ENCODE measurements at places on chromosomes 1 and 21. TPM values are rescaled to one million over a fixed set of nuclear protein-coding genes. Genes with fewer than 3 reads are reported as not detected.

DNA sequence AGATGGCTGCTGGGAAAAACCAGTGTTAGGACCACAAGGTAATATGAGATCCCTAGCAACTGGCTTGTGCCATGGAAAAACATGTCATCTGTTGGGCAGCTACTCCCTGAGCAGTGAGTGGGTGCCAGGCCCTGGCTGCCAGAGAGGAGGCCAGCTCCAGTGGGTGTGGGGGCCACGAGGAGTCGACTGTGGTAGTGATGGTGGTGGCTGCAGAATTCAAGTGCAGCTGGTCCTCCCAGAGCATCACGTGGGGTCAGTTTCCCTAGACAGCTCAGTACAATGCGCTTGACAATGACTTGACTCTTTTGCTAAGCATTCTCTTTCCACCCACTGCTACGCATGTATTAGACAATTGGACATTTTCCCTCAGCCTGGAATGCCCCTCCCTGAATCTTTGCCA is 14.5 kb upstream of the CDC42 start:
- no peak for DNase-seq

GRCh38 chr1:23741609-23742008 is 1.7 kb upstream of the ELOA start:
- DNase-seq = no peak

GRCh38 chr1:76219366-76219818 is 144.8 kb downstream of the ST6GALNAC3 start:
- DNase-seq = no peak

DNA sequence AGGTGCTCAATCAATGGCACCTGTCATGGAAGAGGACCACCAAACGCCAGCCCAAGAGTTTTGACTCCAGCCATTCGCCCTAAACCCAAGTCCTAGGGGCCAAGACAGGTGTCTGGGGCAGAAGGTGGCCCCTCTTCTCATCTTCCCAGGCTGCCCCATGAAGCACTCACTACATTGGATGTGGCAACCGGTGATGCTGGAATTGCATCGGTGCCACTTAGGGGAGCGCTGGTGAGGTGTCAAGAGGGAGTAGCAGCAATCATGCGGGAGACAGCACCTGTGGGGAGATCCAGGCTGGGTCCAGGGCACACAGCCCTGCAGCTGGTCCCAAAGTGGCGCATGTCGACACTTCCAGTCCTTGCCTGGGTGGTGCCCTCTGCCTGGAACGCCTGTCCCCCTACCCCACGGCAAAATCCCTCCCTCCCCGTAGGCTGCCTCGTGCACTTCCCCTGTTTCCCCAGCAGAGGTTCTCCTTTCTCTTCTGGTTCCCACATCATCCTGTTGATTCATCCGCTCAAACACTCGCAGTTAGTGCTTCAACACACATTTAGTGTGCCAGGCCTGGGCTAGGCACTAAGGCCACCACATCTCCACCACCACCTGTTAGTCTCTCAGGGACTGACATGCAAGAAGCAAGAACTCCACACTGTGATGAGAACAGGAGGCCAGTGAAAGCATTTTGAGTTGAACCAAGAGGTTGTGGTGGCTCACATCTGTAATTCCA is 18.5 kb downstream of the PLA2G2D start:
- DNase-seq = no peak

DNA sequence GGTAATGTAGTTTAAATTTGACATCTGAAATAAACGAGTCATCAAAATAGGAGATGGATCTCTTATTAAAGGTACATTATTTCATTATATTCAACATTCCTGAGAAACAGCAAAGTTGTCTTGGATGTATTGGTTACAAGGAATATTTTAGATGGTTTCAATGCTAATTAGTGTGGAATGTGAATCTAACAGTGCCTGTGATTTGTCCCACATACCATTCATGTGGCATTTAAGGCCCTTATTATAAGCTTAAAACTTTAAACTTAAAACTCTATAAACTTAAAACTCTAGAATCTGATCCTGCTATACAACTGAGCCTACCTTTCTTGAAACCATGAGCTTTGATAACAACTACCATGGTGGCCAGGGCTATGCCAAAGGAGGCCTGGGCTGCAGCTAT is at the start of gene KRTAP22-1:
Gene KRTAP22-1 (plus strand): TSS at position 301 of the 400 bp plus-strand sequence.
- no peak for DNase-seq

DNA sequence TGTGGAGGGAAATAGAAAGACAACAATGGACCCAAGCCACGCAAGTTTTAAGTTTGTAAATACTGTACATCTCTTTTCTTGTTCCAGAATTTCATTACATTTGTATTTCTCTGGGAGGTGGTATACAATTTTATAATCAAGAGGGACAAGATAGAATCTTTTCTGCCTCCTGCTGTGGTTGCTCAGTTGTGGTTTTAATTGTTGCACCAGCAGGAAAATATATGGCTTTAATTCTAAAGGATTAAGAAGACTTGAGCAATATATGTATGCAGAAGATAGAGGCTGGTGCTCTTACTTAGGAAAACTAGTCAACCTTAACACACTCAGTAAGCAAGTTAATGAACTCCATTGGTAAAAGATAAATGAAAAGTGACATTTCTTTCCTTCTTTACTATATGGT is 19.8 kb upstream of the ASB17 start:
- DNase-seq = no peak

DNA sequence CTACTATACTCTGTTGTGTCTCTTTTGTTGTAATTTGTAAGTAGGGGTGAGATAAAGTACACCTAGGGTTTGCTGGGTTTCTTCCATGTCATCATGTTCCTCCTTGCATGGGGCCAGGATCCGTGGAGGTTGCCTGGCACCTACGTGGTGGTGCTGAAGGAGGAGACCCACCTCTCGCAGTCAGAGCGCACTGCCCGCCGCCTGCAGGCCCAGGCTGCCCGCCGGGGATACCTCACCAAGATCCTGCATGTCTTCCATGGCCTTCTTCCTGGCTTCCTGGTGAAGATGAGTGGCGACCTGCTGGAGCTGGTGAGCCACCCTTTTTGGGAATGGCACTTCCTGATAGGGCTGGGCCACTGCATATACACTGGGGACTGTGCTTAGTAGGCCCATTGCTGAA is 4.4 kb downstream of the PCSK9 start:
- no peak for DNase-seq

- no peak for DNase-seq
Observed at GRCh38 chr1:166350490-166350889, 183.7 kb upstream of the FAM78B start.

- DNase-seq = no peak
Observed at GRCh38 chr21:40517646-40518045, 329.3 kb downstream of the DSCAM start.

DNA sequence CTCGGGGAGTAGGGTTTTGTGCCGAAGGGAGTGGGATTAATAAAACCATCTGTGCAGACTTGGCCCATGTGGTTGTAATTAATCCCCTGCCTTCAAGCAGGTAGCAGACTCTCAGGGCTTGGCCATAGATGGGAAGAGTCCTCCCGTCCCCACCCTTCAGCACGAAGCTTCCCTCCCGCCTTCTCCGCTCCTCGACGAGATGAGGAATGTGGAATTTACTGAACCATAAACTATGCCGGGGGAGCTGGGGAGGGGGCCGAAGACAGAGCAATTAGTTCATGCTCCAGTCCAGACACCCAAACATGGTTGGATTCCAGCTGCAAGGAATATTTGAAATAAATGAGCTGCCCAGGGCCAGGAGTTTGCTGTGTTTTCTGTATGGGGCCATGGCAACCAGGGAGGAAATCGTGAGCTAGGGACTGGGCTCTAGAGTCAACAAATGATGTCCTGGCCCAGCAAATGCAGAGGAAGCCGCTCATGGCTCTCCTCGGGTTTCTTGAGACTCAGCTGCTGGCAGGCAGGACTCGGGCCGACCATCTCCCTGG is 78.8 kb downstream of the SPSB1 start:
- peak; percentile 85 for DNase-seq

GRCh38 chr1:8283058-8283884 is 34.6 kb upstream of the SLC45A1 start:
- no peak for DNase-seq

DNA sequence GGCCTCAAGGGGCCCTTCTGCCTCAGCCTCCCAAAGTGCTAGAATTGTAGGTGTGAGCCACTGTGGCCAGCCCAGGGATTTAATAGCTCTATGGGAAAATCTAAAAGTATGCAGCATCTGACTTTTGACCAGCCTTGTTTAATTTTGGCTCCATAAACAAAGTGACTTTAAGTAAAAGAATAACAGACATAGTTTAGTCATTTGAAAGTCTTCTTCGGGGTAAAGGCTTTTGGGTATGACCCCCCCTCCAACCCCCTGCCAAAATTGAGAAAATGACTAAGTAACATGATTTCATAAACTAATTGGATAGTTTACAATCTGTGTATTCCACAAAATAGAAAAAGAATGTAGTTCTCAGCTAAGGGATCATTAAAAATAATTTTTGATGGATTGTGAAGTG is 17.0 kb downstream of the GPBP1L1 start:
- no peak for DNase-seq

DNA sequence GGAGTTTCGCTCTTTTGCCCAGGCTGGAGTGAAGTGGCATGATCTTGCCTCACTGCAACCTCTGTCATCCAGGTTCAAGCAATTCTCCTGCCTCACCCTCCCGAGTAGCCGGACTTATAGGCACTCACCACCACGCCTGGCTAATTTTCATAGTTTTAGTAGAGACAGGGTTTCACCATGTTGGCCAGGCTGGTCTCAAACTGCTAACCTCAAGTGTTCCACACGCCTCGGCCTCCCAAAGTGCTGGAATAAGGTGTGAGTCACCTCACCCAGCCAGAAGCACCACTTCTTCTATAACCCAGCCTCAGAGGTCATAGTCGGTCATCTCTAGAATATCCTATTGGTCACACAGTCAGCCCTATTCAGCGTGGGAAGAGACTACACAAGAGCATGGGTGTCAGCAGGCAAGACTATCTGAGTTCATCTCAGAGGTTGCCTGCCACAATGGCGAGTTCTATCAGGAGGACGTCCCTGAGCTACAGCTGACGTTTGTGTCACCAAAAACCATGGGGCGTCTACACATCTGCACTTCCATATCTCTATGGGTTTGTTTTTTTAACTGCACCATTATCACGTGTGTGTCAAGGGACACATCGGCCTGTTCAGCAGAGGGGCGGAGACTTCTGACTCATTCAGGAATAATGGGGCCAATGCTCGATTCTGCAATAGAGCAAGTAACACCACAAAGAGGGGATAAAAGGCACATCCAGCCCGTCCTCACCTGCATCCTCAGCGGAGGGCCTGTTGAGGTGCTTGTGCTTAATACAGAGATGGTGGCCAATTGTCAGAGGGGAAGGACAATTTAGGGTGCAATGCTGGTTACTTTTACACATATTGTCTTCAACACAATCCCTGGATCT is 256.3 kb upstream of the IRF2BP2 start:
- DNase-seq = no peak

DNA sequence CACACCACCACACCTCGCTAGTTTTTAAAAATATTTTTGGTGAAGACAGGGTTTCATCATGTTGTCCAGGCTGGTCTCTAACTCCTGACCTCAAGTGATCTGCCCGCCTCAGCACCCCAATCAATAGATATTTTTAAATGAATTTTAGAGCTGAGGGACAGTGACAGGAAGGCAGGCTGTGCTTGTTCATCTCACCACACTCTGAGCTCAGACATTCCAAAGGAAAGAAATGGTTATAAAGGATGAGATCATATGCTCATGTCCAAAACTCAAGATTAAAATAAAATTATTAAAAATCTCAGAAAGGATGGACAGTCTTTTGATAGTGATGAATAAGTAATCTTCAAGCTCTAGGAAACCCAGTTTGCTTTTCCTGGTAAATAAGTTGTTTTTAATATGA is 40.9 kb downstream of the L1TD1 start:
- DNase-seq = no peak

DNA sequence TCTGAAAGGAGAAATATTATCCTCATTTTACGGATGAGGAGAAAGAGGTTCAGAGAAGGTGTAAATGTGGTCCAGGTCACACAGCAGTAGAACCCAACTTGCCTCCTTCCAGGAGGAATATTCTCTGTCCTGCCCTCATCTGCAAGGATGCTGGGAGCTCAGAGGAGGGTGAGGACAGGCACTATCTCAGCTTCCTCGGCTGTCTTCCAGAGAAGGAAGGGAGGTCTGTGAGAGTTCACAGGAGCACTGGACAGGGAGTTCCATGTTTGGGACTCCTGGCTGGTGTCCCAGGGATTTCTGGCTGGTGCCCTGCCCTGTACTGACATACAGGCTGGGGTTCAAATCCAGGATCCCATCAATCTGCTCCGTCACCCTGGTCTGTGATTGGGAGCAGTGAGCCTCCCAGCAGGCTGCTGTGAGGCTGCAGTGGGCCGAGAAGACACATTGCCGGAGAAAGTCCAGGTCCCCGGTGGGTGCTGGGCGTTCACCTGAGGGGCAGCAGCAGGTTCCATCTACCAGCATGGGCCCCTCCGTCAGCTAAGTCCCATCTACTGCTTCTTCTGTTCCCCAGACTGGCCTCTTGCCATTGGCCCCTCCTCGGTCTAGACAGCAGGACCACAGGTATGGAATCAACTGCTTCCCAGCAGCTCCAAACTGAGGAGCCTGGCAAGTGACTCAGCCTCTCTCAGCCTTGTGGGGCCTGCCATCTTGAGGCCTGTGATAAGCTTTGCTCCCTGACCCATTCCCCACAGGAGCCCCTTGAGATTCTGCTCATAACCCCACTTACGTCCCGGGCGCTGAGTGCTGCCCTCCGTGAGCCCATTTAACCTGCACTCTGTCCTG is 8.5 kb upstream of the BSND start:
- no peak for DNase-seq

- DNase-seq = no peak
Observed at GRCh38 chr1:109272831-109273547, 10.0 kb downstream of the PSRC1 start.

DNA sequence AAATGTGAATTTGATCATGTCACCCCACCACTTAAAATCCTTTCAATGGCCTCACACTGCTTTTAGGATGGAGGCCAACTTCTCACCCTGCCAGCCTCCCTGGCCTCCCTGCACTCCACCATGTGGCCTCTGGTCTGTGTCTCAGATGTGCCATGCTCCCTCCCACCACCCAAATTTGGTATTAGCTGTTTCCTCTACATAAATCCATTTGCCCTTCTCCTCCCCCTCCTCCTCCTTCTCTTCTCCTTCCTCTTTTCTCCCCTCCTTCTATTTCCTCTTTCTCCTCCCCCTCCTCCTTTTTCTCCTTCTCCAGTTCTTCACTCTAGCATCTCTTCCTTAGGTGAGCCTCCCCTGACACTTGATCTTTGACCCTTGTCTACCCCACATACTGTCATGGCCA is 16.7 kb upstream of the GUCA2B start:
- DNase-seq = no peak

GRCh38 chr1:230701434-230701833 is 12.5 kb downstream of the AGT start:
- DNase-seq = no peak

- no peak for DNase-seq
Observed at GRCh38 chr1:3024019-3024418, 2.8 kb downstream of the ACTRT2 start.

Gene TNFRSF14
- 15.5 TPM for polyA plus RNA-seq

Gene CTPS1
- 29.8 TPM for polyA plus RNA-seq

Gene SPAG17
- polyA plus RNA-seq = 7.8 TPM

Gene PCP4L1
- polyA plus RNA-seq = 0.86 TPM

Gene OLFML2B
- polyA plus RNA-seq = 10.2 TPM

Gene PGLYRP4
- not detected for polyA plus RNA-seq

Gene CNR2
- 0.08 TPM for polyA plus RNA-seq

Gene WDTC1
- polyA plus RNA-seq = 38.8 TPM

Gene ZFP69
- 9.4 TPM for polyA plus RNA-seq

Gene SERPINC1
- polyA plus RNA-seq = 0.52 TPM

Gene SNRPE
- 302 TPM for polyA plus RNA-seq

Gene C1orf167
- not detected for polyA plus RNA-seq
